ENCODE measurements at places on chromosomes 11 and 22.

- no peak for DNase-seq
Observed at GRCh38 chr22:22085702-22086500, 103.3 kb upstream of the TOP3B start.

GRCh38 chr11:94511932-94512781, at the start of gene C11orf97:
C11orf97 (plus strand) TSS chr11:94512461; CDS start chr11:94512529, 68 bp downstream.
- peak; percentile 78 for DNase-seq

DNA sequence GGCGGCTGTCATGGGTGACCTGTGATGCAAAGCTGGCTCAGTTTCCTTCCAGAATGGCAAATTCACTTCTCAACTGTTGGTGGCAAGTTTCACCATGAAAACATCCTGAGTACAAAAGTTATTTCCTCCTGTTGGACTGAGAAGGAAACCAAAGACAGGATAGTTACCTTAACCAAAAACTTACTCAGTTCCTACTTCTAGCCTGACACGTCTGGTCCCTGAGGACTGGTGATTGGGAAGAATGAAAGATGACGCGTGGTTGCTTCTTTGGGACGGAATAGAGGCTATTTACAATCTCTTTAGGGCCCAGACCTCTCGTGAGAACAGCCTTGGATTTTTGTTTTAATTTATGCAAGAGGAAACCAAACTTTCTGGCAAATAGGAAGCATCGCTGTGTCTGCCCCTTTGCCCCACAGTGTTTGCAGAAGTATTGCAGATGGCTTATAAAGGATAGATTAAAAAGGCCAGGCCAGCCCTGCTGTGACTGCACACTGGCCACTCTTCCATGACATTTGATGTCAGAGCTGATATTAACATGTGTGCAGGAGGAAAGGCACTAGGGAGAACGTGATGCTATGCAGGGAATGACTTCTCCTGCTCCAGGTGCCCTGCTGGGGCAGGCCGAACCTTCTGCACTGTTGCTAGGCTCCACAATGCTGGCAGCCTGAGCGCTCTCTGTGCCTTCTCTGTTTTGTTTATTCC, 7.6 kb downstream of the VPS26B start:
- no peak for DNase-seq

- DNase-seq: no peak
Observed at GRCh38 chr22:31611061-31611760, 50.8 kb downstream of the PISD start.

DNA sequence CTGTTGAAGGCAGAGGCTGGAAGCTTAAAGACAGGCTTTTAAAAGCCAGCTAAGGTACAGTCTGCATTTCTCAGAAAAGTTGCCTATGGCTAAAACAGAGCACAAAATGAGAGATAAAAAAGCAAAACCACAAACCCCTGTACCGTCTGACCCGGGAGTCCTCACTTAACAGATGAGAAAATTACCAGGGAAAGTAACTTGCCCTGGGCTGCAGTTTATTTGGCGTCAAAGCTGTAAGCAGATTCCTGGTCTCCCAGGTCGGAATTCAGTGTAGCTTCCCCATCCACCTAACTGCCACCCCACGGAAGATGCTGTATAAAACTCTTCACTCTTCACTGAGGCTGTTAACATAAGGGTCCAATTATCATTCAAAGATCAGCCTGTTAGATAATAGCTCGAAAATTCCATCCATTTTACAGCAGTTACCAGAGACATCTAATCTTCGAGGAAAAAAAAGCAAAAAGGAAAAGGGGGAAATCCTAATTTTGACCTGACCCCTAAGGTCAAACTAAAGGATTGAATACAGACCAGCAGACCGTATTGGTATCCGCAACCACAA, 1.5 kb downstream of the TCF20 start:
- no peak for DNase-seq

DNA sequence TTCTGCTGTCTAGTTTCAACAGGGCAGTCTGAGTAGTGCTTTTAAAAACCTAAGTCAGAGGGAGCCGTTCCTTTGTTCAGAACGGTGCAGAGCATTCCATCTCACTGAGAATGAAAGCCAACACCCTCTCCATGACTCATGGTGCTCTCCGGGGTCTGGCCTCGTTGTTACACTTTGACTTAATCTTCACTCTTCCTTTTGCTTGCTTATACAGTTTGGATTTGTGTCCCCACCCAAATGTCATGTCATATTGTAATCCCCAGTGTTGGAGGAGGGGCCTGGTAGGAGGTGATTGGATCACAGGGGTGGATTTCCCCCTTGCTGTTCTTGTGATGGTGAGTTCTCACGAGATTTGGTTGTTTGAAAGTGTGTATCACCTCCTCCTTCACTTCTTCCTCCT, 292.2 kb downstream of the ST3GAL4 start:
- DNase-seq: no peak

GRCh38 chr22:43479301-43479950, 67.6 kb downstream of the MPPED1 start:
- no peak for DNase-seq

DNA sequence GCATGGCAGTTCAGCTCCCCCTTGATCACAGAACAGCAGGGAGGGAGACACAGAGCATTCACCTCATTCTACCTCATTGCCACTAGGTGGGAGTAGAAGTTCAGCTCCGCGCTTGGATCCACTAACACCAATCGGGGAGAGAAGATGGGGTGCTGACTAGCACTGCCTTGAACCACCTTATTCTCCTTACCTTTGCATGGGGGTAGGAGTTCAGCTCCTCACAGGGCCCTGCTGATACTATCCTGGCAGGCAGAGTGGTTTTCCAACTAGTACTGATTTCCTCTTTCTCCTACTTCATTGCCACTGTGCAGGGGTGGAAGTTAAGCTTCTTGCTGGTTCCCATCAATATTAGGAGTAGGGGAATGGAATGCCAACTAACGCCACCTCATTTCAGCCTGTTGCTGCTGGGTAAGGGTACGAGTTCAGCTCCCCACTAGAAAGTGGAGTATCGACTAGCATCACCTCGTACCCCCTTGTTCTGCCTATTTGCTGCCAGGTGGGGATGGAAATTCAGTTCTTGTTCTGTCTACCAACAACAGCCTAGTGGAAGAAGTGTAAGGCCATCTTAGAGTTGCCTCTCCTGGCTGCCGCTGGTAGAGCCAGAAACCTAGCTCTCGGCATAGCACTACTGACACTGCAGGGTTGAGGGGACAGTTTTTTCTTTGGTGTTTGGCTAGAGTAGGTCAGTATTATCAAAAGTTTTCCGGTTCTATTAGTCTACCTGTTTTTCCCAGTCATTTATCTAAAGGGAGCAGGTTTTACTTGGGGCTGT, 550.9 kb upstream of the CCDC90B start:
- peak; percentile 50 for DNase-seq

GRCh38 chr11:7473717-7474116, 11.6 kb upstream of the OLFML1 start:
- no peak for DNase-seq

- DNase-seq: peak; percentile 81
Observed at GRCh38 chr11:102026217-102026616, 21.0 kb upstream of the CFAP300 start.

GRCh38 chr11:62709247-62710000, 1.9 kb downstream of the GNG3 start:
- DNase-seq: peak; percentile 98

DNA sequence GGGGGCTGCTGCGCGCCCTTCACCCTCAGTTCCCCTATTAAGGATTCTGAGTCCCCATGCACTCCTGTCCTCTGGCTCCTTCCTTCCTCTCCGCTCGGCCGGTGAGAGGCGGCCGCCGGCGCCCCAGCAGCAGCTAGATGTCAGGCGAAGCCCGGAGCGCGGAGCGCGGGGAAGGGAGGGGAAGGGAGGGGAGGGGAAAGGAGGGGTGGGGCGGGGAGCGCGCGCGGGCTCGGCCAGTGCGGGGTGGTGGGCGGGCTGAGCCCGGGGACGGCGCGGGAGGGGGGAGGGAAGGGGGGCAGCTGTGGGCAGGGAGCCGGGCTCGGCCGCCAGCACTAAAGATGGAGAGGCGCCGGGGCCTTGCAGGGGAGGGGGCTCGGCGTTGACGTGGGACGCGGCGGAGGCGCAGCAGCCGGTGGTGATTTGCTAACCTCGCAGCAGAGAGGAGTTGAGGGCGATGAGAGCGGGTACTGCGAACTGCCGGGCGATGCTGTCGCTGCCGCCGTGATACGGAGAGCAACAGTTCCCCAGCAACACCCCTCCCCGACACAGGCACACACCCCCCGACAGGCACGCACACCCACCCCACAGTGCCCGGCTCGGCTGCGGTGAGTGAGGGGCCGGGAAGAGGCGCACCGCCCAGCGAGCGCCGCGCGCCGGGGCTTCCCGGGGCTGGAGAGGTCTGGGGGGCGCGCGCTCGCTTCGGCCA, at the start of gene ZBTB16:
TSS of gene ZBTB16 (plus strand) at position 434 of the 706 bp plus-strand sequence. CDS start 3,590 bp downstream, outside the sequence.
- DNase-seq: peak; percentile 83

DNA sequence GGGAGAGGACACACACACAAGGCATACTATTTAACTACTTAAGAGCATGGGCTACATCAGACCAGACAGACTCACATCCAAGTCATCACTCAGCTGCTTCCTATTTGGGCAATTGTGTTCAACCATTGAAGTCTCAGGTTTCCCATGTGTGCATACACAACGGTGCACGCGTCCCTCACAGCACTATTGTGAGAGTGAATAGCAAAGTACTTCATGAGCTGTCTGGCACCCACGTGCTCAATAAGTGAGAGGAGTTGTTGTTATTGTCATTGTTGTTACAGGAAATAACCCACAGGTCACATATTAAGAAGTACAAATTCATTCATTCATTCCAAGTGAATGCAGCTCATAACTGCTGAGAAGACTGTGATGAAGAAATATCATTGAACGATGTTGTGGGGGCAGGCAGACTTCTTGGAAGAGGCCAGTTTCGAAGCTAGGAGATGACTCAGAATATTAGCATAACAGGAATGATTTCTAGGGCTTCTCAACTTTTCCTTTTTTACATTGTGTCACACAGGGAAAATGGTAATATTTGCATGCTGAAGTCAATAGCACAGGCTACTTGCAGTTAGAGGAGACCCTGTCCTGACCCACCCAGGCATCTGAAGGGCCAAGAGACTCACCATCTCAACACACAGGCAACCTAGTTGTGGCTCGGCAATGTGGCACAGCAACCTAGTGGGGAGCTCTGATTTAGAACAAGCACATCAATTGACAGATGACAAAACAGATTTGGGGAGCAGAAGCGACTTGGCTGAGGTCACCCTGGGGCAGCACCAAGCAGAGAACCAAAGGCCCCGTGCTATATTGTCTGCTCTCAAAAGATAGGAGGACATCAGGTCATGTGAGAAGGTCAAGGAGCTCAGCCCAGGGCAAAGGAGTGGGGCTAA, 606.0 kb downstream of the BUD13 start:
- no peak for DNase-seq

GRCh38 chr11:112612250-112612849, 348.9 kb upstream of the NCAM1 start:
- no peak for DNase-seq

GRCh38 chr11:64415286-64415685, 56.3 kb downstream of the RPS6KA4 start:
- DNase-seq: no peak

DNA sequence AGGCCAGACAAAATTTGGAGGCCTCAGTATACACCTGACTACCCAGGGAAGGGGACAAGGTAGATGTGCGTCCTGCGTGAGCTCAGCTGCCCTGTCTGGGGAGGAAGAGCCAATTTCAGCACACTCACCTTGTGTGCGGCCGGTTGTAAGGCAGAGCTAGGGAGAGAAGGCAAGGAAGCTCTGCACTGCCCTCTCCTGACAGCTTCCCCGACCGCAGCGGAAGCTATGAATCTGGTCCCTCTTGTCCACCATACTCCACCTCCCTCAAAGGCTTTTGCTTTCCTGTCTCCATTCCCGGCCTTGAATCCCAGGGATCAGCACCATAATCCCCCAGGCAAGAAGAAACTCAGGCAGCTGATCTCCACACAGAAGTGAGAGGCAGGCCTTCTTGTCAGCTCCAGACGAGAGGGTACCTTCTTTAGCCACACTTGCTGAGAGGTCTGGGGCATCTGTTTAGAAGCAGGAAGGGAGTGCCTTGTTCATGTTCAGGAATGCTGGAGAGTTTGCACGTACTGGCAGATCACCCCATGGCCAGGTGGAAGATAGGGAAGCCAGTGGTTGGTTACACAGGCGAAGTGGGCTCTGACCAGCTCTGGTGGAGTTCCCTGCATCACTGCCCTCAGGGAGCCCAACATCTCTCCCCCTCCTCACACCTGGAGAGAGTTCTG, 62.5 kb downstream of the FEZ1 start:
- peak; percentile 57 for DNase-seq

- peak; percentile 46 for DNase-seq
Observed at GRCh38 chr11:7604331-7604955, 68.9 kb downstream of the CYB5R2 start.

- peak; percentile 75 for DNase-seq
Observed at GRCh38 chr11:76605338-76606074, 65.0 kb downstream of the LRRC32 start.

- no peak for DNase-seq
Observed at GRCh38 chr11:530960-531831, 4.2 kb downstream of the HRAS start.

DNA sequence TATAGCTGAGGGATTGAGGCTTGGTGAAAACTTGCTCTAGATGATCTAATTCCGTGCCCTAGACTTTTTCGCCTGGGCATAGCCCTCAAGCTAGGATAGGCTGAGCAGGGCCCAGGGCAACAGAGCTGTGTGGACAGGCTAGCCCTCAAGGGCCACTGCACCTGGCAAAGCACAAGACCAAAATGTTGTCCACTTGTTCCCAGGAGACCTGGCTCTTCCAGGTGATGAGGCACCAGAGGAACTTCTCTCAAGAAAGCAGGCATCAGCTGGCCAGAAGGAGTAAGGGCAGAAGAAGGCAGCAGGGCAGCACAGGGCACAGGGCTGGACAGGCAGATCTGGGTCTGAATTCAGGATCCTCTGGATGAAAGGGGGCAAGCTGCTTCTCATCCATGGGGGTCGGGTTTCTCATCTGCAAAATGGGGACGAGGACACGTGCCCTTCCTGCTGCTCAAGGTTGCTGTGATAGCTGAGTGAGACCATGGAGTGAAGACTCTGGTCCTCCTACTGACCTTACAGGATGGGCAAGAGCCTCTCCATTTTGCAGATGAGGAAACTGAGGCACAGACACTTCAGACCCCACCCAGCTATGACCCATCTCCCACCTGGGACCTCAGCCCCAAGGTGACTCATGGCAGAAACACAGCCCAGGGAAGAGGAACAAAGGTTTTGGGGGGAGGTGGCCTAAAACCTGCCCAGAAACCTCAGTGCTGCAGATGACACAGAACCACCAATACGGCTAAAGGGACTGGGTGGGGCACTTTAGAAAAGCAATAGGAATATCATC, 42.2 kb upstream of the PRDM11 start:
- DNase-seq: no peak

GRCh38 chr11:128830290-128831173, 36.6 kb downstream of the KCNJ1 start:
- DNase-seq: no peak

DNA sequence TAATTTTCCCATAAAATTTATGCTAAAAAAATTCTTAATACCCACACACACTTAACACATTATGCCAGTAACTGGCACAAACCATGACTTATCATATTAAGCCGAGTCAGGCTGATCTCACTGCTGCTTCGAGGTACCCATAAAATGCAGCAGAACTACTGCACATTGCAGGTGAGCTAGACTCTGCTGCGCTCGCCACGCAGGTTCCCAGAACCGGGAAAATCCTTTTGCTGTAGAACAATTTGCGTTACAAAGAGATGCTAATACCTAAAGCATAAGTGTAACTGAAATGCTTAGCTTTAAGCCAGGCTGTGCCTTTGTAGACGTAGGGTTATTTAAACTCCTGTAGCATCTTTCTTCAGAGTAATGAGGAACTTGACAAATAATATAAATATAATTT, 200.3 kb downstream of the MSANTD4 start:
- no peak for DNase-seq

All from small intestine (tissue), 16 donors.